NCI-H446 treated with DMSO at 0.1 percent for 48 hours (cell line): ENCODE measurements at places on chromosomes 7 and 10.

GRCh38 chr7:107201795-107202450, 33.1 kb downstream of the HBP1 start:
- DNase-seq, result peak; percentile 64

DNA sequence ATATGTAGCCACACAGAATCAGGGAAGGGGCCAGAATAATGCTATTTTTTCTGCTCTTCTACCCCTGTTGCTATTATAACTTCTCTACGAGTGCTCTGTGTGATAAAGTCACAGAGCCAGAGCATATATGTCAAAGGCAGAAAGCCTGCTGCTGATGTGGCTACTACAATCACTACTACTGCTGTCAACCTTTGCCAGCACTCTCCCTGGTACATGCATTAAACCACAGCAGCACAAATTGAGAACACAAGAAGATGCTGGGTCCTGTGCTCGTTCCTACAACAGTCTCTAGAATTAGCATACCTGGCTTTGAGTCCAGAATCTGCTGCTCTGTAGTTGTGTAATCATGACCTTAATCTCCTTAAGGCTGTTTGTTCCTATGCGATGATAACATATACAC, 108.6 kb downstream of the SEMA3A start:
- DNase-seq, result no peak

- no peak for DNase-seq
These were observed 62.6 kb upstream of the GHITM start for GRCh38 chr10:84076540-84077195.

DNA sequence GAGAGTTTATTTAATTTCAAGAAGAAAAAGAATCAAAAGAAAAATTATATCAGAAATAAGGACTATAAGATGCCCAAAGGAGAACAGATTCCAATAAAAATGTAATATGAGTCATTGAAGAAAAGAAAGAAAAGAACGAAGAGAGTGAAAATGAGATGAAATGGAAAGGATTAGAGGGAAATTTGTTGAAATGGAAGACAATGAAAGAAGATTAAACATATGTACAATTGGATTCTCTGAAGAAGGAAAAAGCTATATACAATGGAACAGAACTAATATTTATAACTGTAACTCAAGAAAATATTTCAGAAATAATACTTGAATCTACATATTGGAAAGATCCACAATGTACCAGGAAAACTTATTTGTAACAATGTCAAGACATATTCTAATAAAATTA, 25.1 kb upstream of the UPP1 start:
- no peak for DNase-seq

DNA sequence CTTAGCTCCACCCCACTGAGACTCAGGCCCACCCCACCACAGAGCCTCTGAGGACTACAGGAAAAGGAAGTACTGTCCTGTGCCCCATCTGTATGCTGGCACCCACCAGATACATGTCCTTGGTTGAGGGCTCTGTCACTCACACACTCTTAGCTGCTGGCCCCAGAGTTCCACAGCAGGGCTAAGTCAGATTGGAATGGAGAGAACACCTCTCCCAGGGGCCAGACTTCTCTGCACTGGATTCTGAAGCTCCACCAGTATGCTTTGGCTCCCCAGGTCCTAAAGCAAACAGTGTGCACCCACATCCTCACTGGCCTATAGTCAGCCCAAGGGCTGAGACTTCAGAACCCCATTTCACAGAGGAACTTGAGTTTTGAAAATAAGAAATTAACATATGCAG, 103.2 kb upstream of the PPP2R2D start:
- no peak for DNase-seq
